ENCODE measurements at places on chromosomes 12 and 14. TPM values are rescaled to one million over a fixed set of nuclear protein-coding genes. Genes with fewer than 3 reads are reported as not detected.

Gene RHOJ
- total RNA-seq = 1.6 TPM

Gene RNFT2
- total RNA-seq = not detected

Gene PLXNC1
- 2.1 TPM for total RNA-seq

Gene LRRK2
- 7.0 TPM for total RNA-seq

Gene HOXC12
- total RNA-seq = not detected

Gene ABCD2
- total RNA-seq = not detected

Gene NXPH4
- 5.7 TPM for total RNA-seq

Gene PMCH
- not detected for total RNA-seq

Gene SLC25A47
- total RNA-seq = not detected

Gene LGR5
- total RNA-seq = not detected

Gene TAS2R20
- 1.8 TPM for total RNA-seq

Gene LPCAT3
- total RNA-seq = 11.8 TPM

Gene OTX2
- total RNA-seq = not detected

Gene RNASE1
- not detected for total RNA-seq

Gene RERG
- total RNA-seq = not detected

Gene GCH1
- 3.9 TPM for total RNA-seq

Gene FOXA1
- total RNA-seq = not detected

Gene RND1
- not detected for total RNA-seq

Gene PLCZ1
- not detected for total RNA-seq

Gene CPNE8
- 3.2 TPM for total RNA-seq

Gene KRT78
- total RNA-seq = not detected

Gene FAM186B
- total RNA-seq = 1.4 TPM

Gene KSR2
- total RNA-seq = not detected

Gene PRB2
- total RNA-seq = not detected

GRCh38 chr14:86414146-86414545, 884.2 kb downstream of the FLRT2 start:
- H3K27ac ChIP-seq = no peak overlapping the region
- no peak overlapping the region for H3K4me3 ChIP-seq
- H3K27me3 ChIP-seq = no peaks in the 10 kb centered on the region
- H3K4me1 ChIP-seq = no peaks in the 10 kb centered on the region
- H3K36me3 ChIP-seq = no peaks in the 10 kb centered on the region

DNA sequence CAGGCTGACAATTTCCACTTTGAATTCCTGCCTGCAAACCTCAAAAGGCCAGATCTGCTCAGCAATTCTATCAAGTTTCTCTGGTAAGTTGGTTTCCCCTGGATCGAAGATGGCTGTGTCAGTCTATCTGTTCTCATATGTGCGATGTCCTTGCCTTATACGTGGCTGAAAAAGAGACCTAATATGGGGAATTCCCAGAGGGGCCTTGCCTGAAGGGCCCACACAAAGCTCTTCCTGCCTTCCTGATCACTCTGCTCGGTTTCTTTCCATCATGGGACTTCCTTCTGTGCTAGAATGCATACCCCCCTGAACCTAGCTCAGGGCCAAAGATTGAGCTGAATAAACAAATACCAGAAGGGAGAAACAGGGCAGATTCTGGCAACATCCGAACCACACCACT, 13.2 kb downstream of the TCL1B start:
- H3K4me3 ChIP-seq = no peak overlapping the region
- no peaks in the 10 kb centered on the region for H3K36me3 ChIP-seq
- no peak for DNase-seq
- H3K27me3 ChIP-seq = peaks cover 8% of the 10 kb centered on the region
- no peaks in the 10 kb centered on the region for H3K4me1 ChIP-seq

GRCh38 chr14:103688441-103688840, 26.8 kb downstream of the XRCC3 start:
- peaks cover 18% of the 10 kb centered on the region for H3K4me1 ChIP-seq
- no peaks in the 10 kb centered on the region for H3K27me3 ChIP-seq
- DNase-seq = peak; percentile 55

DNA sequence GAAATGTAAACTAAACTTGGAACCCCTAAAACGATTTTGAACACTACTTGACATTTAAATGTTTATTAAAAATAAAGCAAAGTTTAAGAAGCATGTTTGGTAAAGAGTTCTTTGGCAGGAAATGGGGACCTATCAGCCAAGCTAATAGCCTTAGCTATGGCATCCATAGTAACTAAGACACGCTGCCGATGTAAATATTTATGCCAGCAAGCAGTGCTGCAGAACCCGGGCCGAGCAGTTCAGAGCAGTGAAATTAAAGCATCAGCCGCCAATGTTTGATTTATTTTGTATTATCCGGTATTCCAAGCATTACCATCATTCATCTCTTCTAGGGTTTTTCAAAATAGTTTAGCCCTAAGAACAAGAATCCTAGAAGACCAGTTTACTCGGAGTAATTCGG, 61.6 kb downstream of the PPP2R5C start:
- DNase-seq = peak; percentile 37
- no peaks in the 10 kb centered on the region for H3K27me3 ChIP-seq
- peaks cover 25% of the 10 kb centered on the region for H3K4me1 ChIP-seq
- H3K36me3 ChIP-seq = no peaks in the 10 kb centered on the region
- H3K27ac ChIP-seq = peak overlapping the region; percentile 45

GRCh38 chr14:99683619-99684409, at the start of gene CYP46A1:
Gene CYP46A1, plus strand, starts transcription at chr14:99684298. Its CDS starts 120 bp downstream, at chr14:99684418.
- peak; percentile 100 for DNase-seq
- H3K4me3 ChIP-seq = peak within 1 kb of the TSS; percentile 99
- peak within 1 kb of the TSS; percentile 92 for H3K27ac ChIP-seq
- H3K36me3 ChIP-seq = no peaks in the 10 kb centered on the region
- peaks cover 3% of the 10 kb centered on the region for H3K4me1 ChIP-seq

- H3K4me3 ChIP-seq = no peak overlapping the region
- no peak overlapping the region for H3K27ac ChIP-seq
- H3K36me3 ChIP-seq = no peaks in the 10 kb centered on the region
- no peak for DNase-seq
- no peaks in the 10 kb centered on the region for H3K27me3 ChIP-seq
These were observed 91.9 kb downstream of the SLC24A4 start for GRCh38 chr14:92414690-92415445.

GRCh38 chr12:14984766-14985285, 12.0 kb downstream of the PDE6H start:
- no peaks in the 10 kb centered on the region for H3K36me3 ChIP-seq
- DNase-seq = no peak
- H3K4me1 ChIP-seq = no peaks in the 10 kb centered on the region

GRCh38 chr12:90939382-90939781, 15.6 kb downstream of the CCER1 start:
- no peak for DNase-seq
- H3K4me1 ChIP-seq = no peaks in the 10 kb centered on the region
- H3K36me3 ChIP-seq = no peaks in the 10 kb centered on the region
- no peaks in the 10 kb centered on the region for H3K27me3 ChIP-seq
- no peak overlapping the region for H3K4me3 ChIP-seq

- H3K4me1 ChIP-seq = peaks cover 27% of the 10 kb centered on the region
- no peak for DNase-seq
- no peaks in the 10 kb centered on the region for H3K36me3 ChIP-seq
- H3K4me3 ChIP-seq = no peak overlapping the region
These were observed 97.4 kb downstream of the SRGAP1 start for GRCh38 chr12:63941879-63942278.

DNA sequence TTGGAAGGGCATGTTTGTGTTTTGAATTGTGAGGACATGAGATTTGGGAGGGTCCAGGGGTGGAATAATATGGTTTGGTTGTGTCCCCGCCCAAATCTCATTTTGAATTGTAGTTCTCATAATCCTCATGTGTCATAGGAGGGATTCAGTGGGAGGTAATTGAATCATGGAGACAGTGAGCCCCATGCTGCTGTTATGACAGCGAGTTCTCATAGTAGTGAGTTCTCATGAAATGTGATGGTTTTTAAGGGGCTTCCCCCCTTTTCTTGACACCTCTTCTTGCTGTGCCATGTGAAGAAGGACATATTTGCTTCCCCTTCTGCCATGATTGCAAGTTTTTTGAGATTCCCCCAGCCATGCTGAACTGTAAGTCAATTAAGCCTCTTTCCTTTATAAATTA, 260.0 kb downstream of the DUSP6 start:
- H3K4me3 ChIP-seq = no peak overlapping the region
- H3K27ac ChIP-seq = no peak overlapping the region
- H3K36me3 ChIP-seq = no peaks in the 10 kb centered on the region
- DNase-seq = no peak
- H3K27me3 ChIP-seq = no peaks in the 10 kb centered on the region

GRCh38 chr12:60152756-60153155, 556.9 kb downstream of the SLC16A7 start:
- no peaks in the 10 kb centered on the region for H3K27me3 ChIP-seq
- DNase-seq = no peak
- H3K4me1 ChIP-seq = peaks cover 22% of the 10 kb centered on the region
- H3K27ac ChIP-seq = no peak overlapping the region
- H3K4me3 ChIP-seq = no peak overlapping the region

DNA sequence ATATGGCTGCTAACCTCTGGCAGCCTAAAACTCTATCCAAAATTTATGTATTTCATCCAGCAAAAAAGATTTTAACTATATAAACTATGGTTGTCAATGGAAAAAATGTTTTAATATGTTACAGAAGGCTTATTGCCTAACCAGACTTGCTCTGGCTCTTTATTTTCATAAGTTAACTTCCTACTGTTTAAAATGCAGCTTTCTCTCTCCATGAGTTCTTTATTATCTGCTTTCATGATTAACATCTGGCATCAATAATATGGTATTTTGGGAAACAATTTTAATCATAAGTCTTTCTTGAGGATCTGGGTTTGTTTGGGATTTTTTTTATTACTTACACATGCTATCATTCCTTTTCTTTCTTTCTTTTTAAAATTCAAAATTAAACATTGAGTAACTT, 20.5 kb downstream of the KERA start:
- no peaks in the 10 kb centered on the region for H3K27me3 ChIP-seq
- DNase-seq = peak; percentile 6
- H3K36me3 ChIP-seq = no peaks in the 10 kb centered on the region
- no peak overlapping the region for H3K27ac ChIP-seq
- H3K4me1 ChIP-seq = peaks cover 10% of the 10 kb centered on the region

GRCh38 chr12:85697003-85697402, 139.2 kb downstream of the RASSF9 start:
- no peak overlapping the region for H3K27ac ChIP-seq
- no peak for DNase-seq
- no peaks in the 10 kb centered on the region for H3K27me3 ChIP-seq
- H3K4me3 ChIP-seq = no peak overlapping the region
- no peaks in the 10 kb centered on the region for H3K36me3 ChIP-seq

- H3K27me3 ChIP-seq = no peaks in the 10 kb centered on the region
- peaks cover 27% of the 10 kb centered on the region for H3K4me1 ChIP-seq
- no peak overlapping the region for H3K4me3 ChIP-seq
- peak overlapping the region; percentile 21 for H3K27ac ChIP-seq
- no peaks in the 10 kb centered on the region for H3K36me3 ChIP-seq
These were observed 43.0 kb downstream of the EVL start for GRCh38 chr14:100108042-100108825.

- H3K27ac ChIP-seq = no peak overlapping the region
- no peaks in the 10 kb centered on the region for H3K36me3 ChIP-seq
- H3K27me3 ChIP-seq = no peaks in the 10 kb centered on the region
- no peak overlapping the region for H3K4me3 ChIP-seq
- H3K4me1 ChIP-seq = peaks cover 4% of the 10 kb centered on the region
These were observed 66.0 kb downstream of the TC2N start for GRCh38 chr14:91801358-91801757.

GRCh38 chr12:131609762-131610161, 101.1 kb upstream of the SFSWAP start:
- H3K36me3 ChIP-seq = no peaks in the 10 kb centered on the region
- no peaks in the 10 kb centered on the region for H3K4me1 ChIP-seq
- peak overlapping the region; percentile 39 for H3K4me3 ChIP-seq
- no peak for DNase-seq
- H3K27ac ChIP-seq = no peak overlapping the region

- H3K36me3 ChIP-seq = no peaks in the 10 kb centered on the region
- no peak for DNase-seq
- no peak overlapping the region for H3K27ac ChIP-seq
- no peak overlapping the region for H3K4me3 ChIP-seq
- peaks cover 74% of the 10 kb centered on the region for H3K27me3 ChIP-seq
These were observed 5.0 kb downstream of the RERG start for GRCh38 chr12:15216036-15216889.

- H3K4me3 ChIP-seq = no peak overlapping the region
- no peak overlapping the region for H3K27ac ChIP-seq
- DNase-seq = no peak
- no peaks in the 10 kb centered on the region for H3K27me3 ChIP-seq
- H3K4me1 ChIP-seq = no peaks in the 10 kb centered on the region
- H3K36me3 ChIP-seq = no peaks in the 10 kb centered on the region
These were observed 476.7 kb downstream of the NOVA1 start for GRCh38 chr14:26121181-26121580.

- DNase-seq = no peak
- no peaks in the 10 kb centered on the region for H3K36me3 ChIP-seq
- no peak overlapping the region for H3K4me3 ChIP-seq
- H3K27me3 ChIP-seq = peaks cover 53% of the 10 kb centered on the region
These were observed 12.7 kb downstream of the KRT1 start for GRCh38 chr12:52667509-52667908.

GRCh38 chr12:120940799-120941198, 36.6 kb upstream of the SPPL3 start:
- peak; percentile 40 for DNase-seq
- no peaks in the 10 kb centered on the region for H3K36me3 ChIP-seq
- H3K4me3 ChIP-seq = no peak overlapping the region
- peaks cover 15% of the 10 kb centered on the region for H3K27me3 ChIP-seq
- no peaks in the 10 kb centered on the region for H3K4me1 ChIP-seq

GRCh38 chr14:55180434-55180833, 11.0 kb downstream of the DLGAP5 start:
- H3K4me3 ChIP-seq = no peak overlapping the region
- no peak overlapping the region for H3K27ac ChIP-seq
- DNase-seq = no peak
- H3K27me3 ChIP-seq = no peaks in the 10 kb centered on the region
- H3K4me1 ChIP-seq = no peaks in the 10 kb centered on the region

DNA sequence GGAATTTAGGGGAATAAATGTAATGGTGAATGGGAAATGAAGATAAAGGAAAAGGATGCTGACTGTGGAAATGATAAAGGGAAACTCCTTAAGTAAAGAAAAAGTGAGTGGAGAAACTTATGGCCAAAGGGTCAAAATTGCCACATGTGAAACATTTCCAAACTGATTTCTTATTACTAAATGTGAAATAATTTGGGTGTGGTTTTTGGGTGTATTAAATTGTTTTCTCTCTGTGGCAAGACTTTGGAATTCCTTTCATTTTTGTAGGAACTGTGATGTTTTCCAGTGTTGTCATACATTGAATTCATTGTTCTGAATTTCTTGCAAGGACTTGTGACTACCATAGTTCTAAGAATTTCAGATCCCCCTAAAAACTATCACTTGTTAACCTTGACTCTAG, 1891.5 kb upstream of the SEL1L start:
- peaks cover 26% of the 10 kb centered on the region for H3K4me1 ChIP-seq
- peak; percentile 68 for DNase-seq
- H3K27ac ChIP-seq = peak overlapping the region; percentile 57
- no peaks in the 10 kb centered on the region for H3K27me3 ChIP-seq

DNA sequence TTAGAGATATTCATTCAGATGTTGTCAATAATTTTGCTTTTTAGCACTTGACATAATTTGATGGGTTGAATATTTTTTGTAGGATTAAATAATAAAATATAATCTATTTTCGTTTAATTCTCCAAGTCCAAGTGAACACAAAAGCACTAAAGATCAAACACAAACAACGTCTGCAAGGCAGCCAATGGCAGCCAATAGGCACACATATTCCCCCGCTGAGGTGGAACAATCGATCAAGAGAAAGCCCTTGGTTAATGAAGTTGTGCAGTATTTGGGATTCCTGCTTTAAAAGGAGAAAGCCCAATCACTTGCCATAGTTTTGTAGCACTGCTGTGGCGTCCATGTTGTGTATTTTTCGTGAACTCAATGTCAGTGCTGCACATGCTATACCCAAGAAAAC, 1.5 kb downstream of the DHRS7 start:
- peak; percentile 5 for DNase-seq
- H3K36me3 ChIP-seq = no peaks in the 10 kb centered on the region
- no peak overlapping the region for H3K27ac ChIP-seq
- H3K4me3 ChIP-seq = peak overlapping the region; percentile 87
- H3K27me3 ChIP-seq = no peaks in the 10 kb centered on the region
- H3K4me1 ChIP-seq = peaks cover 21% of the 10 kb centered on the region

Data from GM23248 (cell line).